ENCODE measurements at places on chromosomes 7 and 10.

DNA sequence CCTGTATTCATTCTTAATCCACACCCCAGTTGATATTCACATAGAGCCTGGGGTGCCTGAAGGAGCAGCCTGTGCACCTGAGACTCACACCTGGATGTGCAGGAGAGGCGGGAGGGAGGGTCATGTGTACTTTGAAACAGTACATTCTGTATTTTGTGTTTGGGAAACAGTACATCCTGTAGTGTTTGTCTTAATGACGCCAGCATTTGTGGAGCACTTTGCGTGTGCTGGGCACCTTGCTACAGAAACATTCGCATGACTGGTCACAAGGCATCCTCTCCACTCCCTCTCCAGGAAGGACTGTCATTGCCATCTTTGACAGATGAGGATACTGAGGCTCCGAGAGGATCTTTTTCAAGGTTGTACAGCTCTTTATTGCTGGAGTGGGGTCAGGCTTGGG, 132.1 kb downstream of the TACC2 start:
- DNase-seq = no peak

GRCh38 chr10:11687779-11688447, 54.3 kb upstream of the ECHDC3 start:
- no peak for DNase-seq

DNA sequence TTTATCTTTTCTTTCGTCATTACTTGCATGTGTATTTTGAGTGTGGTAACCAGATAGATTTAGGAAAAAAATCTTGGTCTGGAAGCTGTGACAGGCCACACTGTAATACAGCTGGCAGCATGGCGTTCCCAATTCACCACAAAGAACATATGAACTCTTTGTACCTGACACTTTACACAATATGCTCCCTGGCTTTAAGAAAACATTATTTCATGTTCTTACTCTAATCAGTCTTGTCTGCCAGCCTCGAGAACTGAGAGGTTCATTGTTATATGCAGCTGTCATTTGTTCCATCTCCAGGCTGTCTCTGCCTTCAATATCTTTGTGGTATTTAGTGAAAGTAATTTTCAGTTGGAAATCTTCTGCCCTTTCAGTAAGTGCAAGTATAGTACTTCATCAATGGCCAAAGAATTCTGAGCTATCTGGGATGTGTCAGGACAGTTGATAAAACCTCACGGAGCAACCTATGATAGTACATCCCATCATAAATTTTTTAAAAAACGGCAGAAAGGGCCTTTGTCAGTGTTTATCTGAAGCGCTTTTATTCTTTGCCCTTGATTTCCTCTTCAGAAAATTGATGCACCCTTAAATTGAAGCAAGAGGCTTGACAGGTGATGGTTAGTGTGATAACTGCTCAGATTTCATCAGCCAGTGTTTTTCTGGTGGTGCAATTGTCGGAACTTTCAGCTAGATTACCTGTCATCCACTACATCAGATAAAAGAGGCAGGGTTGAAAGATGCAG, 146.3 kb upstream of the SP8 start:
- no peak for DNase-seq

DNA sequence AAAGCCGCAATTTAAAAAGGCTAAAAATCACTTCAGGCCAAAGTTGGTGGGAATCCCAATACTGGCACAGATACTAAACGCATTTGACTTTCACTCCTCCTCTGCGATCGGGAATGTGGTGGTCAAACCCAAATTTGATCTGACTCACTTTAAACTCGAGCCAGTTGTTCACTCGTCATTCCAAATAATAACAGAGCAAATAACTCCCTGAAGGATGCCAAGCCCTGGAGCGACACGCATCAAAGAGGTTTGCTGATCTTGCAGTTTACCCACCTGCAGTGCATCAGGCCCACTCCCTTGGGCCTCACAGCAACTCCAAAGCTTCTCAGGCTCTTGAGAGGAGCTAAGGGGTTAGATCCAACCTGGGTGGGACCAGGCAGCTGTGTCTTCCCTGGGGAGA, 12.2 kb downstream of the PTN start:
- DNase-seq = no peak

DNA sequence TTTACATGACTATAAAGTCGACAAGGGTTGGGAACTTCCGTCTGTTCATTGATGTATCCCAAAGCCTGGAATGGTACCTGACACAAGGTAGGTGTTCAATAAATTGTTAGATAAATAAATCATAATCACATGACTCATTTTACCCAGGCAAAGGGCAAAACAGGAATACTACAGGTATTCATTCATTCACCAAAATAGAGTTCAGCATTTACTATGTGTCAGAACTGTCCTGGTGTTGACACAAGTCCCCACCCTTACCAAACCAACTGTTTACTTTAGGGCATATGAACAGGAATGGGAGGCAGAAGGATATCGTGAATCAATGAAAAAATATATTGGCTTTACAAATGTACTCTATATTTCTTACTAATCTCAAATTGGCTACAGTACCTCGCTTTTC, 666 bp upstream of the YAE1 start:
- no peak for DNase-seq

GRCh38 chr7:34991938-34992840, 45.1 kb downstream of the DPY19L1 start:
- no peak for DNase-seq

DNA sequence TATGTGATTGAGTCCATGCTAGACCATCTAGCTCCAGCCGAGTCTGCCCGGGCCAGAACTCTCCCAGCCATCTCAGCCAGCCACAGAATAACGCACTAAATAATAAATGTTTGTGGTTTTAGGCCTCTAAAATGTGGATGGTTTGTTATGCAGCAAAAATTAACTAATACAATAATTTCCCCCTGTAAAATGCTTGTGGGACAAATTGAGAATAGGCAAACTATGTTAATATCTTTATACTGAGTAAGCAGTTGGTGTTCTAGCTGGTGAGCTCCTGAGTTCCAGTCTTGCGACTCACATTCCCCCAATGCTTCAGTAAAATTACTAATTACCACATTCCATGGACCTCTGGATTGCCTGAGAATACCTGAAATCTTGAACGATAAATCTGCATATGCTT, 316.8 kb upstream of the NFE2L3 start:
- no peak for DNase-seq

DNA sequence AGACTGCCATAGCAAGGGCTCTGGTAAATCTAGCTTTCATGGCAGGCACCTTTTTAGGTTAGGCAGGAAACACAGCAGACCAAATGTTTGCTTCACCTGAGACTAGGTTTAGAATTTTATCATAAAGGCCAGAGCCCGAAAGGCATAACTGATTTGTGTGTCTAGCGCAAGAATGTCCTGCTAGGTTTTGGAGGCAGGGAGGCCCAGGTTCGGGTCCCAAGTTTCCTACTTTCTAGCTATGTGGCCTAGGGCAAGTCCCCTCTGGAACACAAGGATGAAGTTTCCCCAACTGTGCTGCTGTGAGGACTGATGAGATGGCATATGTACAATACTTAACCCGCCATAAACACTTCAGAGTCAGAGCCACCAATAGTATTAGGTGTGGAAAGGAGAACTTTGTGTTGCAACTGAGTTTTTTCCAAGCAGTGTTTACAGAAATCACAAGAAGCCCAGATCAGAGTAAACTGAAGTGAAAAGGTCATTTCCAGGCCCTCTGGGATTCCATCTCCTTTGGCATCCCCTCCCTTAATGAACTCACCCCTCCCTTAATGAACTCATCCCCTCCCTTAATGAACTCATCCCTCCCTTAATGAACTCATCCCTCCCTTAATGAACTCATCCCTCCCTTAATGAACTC, 244.9 kb downstream of the SKAP2 start:
- DNase-seq = no peak

DNA sequence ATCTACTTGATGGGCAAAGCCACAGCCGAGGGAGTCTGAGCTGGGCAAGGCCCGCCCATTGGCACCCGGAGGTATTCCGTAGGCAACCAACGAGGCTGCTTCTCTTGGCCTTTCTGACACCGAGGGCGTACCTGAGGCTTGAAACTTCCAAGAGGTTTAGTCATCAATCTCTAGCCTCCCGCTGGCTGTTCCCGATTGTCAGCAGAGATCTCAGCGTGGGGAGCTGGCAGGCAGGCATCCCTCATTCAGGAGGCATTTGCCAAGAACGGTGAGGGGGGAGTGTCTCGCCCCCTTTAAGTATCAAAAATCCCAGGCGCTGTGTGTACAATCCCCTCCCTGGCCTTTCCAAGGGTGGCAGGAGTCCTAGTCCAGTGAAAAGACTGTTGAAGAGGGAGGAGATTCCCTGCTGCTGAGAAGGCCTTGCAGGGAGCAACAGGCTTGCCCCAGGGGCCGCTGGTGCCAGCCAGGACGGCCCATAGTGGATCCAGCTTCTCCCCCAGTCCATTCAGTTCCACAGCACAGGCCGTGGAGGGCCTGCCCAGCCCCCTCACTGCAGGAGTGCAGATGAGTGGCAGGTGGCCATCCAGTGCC, 39.7 kb downstream of the OAT start:
- no peak for DNase-seq

DNA sequence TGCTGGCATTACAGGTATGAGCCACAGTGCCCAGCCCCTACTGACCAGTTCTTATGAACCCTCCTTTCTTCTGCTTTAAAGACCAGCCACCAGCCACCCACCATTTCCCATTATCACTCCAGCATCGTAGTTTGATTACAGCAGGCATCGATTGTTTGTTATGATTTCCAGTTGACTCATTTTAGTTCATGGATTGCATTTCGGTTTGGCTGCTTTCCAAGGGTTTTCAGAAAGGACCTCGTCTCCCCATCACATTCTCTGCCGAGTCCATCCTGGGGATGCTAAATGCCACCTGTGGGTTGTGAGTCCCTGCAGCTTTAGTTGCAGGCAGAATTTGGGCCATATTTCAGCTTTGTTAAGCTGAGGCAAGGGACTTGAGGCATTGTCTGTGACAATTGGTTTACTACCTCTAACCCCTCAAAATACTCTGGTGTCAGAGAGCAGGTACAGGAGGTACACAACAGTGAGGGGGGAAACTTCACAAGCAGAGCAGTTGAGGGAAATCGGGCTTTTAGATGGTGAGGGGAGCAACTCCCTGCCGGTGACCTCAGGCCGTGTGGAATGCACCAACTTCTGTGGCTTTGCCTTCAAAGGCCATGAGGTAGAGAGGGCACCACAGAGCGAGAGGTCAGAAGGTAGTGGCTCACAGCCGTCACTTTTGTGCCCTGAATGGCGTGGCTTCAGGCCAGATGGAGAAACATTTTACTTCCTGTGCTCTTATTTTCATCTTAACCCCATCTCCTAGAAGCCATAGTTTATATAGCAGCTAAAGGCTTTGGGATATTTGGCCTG, 203.8 kb downstream of the CCDC3 start:
- no peak for DNase-seq

- no peak for DNase-seq
Observed at GRCh38 chr7:139915864-139916716, 87.0 kb downstream of the TBXAS1 start.

- no peak for DNase-seq
Observed at GRCh38 chr7:50667789-50668226, 102.6 kb upstream of the DDC start.

GRCh38 chr7:151249732-151250072, 1.2 kb upstream of the SMARCD3 start:
- no peak for DNase-seq

DNA sequence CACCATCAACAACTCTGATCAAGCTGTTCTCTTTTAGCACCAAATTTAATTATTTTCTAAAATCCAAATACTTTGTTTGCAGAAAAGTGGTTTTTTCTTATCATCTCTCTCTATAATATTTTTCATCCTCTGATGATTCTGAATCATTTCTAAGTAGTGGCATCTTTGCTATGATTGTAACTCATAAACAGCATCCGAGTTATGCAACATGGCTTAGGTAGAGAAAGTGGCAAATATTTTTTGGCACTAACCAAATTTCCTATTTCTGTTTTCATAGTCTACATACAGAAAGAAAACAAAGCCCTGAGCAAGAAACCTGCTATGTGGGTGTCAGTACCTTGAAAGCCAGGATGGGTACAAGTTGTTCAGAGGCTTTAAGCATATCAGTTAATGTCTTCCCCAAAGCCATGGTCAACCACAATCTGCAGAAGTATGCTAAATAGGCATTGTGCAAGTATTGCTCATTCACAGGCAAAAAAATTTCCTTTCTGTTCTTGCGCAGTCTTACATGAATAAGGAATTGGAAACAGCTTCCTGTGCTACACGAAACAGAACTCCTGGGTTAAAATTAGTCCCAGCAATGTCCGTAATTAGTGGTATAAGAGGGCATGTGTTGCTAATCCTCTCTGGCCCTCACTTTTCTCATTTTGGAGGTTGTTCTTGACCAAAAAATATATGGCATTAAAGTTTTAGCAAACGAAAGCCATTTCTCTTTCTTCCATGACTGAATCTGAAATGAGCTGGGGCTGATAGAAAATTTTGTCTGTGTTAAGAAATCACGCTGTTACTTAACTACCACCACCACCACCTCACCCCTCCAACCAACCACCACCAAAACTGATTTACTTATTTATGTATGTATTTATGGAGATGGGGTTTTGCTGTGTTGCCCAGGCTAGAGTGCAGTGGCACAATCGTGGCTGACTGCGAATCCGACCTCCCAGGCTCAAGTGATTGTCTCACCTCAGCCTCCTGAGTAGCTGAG, 325.6 kb upstream of the MAGI2 start:
- DNase-seq = no peak

GRCh38 chr7:97001656-97002554, 3.4 kb upstream of the DLX6 start:
- no peak for DNase-seq

GRCh38 chr7:10977113-10977512, 3.4 kb downstream of the PHF14 start:
- no peak for DNase-seq

Measured in glutamatergic neuron (in vitro differentiated cells).